ENCODE measurements at places on chromosomes 16 and 17.

GRCh38 chr16:1293921-1294656 is 15.3 kb upstream of the UBE2I start:
- no peak for DNase-seq

DNA sequence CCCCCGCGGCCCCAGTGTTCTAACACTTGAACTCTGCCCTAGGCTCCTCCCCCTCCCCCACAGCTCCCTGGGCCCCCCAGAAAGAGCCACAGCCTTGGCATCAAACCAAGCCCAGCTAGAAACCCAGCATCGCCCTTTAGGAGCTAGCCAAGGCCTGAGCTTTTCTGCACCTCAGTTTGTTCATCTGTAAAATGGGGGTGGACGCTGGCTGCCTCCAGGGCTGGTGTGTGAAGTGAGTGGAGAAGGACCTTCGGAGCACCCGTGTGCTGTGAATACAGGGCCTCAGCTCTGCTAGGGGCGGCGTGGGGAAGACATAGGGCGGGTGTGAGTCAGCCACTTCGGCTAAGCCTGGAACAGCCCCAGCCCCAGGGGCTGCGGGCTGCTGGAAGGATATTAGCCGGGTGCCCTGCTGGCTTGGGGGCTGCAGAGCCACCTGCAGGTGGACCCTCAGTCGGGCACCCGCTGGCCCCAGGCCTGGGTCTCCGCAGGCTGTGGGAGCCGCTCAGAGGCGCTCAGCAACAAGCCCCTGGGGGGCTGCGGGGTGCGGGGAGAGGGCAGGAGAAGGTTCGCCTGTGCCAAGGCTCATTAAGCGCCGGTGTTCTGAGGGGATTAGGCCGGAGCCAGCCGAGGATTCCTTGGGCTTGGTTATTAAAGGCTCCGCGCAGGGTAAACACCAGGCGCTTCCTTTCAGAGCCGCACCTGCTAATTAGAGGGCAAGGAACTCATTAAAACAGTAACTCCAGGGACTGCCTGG is 217.0 kb upstream of the CIBAR2 start:
- DNase-seq: no peak

DNA sequence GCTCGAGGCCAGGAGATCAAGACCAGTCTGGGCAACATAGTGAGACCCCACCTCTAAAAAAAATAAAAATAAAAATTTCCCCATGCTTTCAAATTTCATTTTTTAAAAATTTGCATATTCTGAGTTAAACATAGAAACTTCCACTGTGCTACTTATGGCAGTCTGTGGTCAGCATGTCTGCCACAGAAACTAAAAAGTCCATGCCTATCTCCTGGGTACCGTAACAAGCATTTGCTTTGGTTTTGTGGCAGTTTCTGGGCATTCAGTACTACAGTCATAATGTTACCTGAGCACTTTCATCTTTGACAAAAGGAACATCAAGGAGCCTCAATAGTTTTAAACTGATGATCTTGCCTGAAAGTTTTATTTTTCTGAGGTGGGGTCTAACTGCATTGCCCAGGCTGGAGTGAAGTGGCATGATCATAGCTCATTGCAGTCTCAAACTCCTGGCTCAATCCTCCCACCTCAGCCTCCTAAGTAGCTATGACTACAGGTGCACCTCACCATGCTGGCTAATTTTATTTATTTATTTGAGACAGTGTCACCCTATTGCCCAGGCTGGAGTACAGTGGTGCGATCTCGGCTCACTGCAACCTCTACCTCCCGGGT is 13.2 kb upstream of the ITGA2B start:
- DNase-seq: no peak

- DNase-seq: no peak
Measured at GRCh38 chr16:85451641-85452363, 161.3 kb upstream of the GSE1 start.

GRCh38 chr16:30184891-30185682 is 1.7 kb downstream of the CORO1A start:
- DNase-seq: no peak
